ENCODE measurements at places on chromosomes 11 and 22.
A peak's percentile ranks its signal among the peaks of the same experiment; 100 is the strongest.

DNA sequence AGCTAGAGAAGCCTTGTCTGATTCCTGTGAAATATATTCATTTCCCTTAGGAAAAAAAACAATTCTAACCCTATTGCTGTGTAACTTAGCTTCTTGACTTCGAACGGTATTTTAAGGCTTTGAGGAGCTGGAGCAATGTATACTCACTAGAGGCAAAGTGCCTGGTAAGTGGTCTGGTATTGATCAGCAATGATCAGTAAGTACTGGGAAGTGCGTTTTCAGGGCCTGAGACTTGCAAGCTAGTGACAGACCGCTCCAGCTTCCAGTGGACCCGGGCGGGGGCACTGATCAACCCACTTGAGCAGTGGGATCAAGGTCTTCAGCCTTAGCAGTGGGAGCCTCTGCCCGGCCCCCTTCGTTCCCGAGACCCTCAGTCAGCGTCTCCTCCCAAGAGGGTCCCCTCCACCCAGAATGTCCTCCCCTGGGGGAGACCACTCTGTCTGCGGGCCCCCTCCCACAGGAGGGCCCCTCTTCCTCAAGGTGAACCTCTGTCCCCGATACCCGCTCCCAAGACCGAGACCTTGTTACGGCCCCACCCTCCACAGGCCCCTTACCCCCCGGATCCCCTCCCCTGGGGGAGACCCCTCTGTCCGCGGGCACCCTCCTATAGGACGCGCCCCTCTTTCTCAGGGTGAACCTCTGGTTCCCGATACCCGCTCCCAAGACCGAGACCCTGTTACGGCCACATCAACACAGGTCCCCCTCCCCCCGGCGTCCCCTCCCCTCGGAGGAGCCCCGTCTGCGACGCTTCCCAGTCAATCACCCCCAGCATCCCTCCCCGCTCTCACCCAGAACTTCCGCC, 452 bp upstream of the ATXN10 start:
- DNase-seq, result no peak

- no peak for DNase-seq
Measured at GRCh38 chr11:36114095-36114494, 170.2 kb downstream of the LDLRAD3 start.

DNA sequence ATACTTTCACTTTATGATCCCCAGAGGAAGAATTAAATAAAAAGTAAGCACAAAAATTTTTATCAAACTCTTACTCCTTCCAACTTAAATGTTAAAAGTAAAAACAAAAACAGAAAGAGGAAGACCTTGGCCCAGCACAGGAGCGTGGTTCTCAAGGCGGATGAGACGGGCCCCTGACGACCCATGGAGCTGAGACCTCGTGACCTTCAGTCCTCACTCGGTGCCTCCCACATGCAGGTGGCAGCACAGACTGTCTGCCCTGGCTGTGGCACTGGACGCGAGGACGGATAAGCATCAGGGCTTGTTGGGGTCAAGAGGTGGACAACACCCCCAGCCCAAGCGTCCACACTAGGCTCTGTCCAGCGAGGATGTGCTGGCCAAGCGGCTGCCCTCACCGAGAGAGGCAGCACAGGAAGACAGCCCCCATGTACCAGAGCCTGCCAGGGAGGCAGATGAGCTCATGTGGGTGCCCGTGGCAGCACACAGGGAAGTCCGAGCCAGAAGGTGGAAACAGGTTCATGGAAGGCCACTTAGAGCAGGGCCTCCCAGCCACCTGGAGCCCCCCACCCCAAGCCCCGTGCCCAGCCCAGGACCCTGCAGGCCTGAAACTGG, 1389.8 kb downstream of the TBC1D22A start:
- no peak for DNase-seq

DNA sequence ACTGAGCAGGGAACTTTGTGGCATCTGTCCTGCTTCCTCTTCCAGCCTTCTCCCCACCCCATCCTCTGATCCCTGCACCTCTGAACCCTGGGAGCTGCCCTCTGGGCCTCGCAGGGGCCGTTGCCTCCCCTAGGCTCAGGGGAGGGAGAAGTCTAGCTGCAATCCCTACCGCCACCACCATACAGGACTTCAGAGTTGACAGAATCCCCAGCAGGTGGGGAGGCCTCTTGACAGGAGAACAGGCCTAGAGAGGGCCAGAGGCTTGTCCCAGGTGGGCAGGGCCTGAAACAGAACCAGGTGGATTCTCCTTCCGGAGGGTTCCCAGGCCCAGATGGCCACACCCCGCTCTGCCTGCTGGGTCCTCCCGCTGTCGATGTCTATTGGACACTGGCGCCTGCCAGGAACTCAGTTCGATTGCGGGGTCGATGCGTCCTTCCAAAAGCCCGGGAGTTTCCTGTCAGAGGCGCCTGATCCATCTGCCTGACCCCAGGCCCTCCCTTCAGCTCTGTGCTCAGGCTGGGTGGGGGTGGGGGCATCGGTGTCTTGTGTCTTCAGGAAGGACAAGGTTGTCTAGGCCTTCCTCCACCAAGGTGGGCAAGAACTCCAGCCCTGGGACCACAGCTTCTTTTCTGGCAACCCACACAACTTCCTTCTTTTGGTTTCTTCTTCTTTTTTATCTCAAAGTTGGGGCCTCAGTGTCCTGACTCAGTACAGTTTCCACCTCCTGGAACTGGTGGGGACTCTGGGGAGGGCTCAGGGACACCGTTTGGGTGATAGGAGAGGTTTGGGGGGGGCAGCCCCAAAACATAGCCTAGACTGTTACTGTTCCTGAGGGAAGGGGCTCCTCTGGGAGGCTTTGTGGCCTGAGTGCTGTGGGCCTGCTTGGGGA, 6.4 kb downstream of the STARD10 start:
- peak; percentile 65 for DNase-seq

DNA sequence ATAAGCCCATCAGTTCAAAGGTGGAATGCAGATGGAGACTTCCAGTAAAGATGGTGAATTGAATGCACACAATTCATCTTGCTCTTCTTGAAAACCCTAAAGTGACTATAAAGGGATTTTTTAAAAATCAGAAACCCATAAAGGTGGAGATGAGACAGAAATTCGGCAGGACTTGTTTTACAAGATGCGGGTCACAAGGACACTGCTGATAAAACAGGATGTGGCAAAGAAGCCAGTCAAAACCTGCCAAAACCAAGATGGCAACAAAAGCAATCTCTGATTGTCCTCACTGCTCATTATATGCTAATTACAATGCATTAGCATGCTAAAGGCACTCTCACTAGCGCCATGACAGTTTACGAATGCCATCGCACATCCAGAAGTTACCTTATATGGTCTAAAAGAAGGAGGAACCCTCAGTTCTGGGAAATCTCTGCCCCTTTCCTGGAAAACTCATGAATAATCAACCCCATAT, 137.1 kb downstream of the NECTIN1 start:
- DNase-seq, result no peak

GRCh38 chr11:33194455-33194854, 33.2 kb upstream of the CSTF3 start:
- DNase-seq, result no peak

GRCh38 chr11:118870396-118871343, 13.0 kb upstream of the CXCR5 start:
- no peak for DNase-seq

DNA sequence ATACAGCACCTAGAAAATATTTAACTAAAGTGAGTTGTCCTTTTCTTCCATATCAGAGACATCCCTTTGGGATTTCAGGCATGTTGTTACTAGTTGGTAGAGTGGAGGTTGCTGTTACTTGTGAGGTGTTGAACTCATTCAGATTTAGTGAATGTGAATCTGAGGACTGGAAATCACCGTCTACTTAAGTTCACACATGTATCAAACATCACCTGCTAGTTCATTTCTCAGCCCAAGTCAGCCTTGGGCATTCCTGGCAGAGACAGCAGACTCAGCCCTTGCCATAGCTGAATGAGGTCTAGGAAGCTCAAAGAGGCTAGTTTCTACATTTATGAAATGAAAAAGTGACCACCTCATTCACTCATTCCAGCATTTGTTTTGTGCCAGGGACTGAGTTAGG, 9.7 kb downstream of the KDELR3 start:
- DNase-seq, result peak; percentile 0

DNA sequence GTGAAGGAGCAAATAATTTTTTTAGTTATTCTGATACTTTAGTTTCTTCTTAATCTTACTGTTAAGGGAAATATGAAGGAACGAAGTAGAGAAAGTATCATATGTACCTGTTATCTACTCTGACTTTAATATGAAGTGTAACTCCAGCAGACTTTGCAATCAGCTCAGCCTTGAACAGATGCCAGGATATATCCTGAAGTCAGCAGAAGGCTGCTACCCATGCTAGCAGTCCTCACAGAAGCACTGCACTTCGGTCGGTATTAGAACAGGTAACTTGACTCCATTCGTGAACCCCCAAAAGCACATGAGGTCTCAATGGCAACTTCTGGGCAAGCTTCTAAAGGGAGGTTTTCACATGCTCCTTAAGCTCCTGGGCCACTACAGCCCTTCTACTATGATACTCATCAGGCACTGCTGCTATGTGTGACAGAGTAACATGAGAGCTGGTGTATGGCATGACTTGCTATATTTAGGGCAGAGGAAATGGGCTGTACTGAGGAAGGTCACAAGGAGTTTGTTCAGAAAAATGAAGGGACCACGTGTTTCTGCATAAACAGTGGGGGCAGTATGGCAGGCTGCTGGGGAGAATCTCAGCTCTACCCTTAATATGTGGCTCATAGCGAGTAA, 344.1 kb downstream of the SOX6 start:
- no peak for DNase-seq

DNA sequence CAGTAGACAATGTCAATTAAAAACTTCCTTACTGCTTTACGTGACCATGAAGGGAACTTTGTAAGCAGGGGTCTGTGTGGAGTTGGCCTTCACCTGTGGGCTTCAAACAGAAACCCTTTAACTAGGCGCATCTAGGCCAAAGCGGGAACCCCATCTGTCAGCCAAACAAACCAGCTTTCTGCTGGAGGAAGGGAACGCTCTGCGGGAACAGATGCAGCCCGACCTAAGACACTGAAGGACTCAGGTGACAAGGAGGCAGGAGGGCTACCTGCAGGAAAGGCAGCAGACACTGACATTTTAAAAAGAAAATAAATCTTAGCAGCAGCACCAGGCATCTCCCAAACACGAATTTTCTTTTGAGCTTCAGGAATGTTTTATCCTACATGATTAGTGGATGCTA, 78.4 kb downstream of the CADM1 start:
- no peak for DNase-seq

DNA sequence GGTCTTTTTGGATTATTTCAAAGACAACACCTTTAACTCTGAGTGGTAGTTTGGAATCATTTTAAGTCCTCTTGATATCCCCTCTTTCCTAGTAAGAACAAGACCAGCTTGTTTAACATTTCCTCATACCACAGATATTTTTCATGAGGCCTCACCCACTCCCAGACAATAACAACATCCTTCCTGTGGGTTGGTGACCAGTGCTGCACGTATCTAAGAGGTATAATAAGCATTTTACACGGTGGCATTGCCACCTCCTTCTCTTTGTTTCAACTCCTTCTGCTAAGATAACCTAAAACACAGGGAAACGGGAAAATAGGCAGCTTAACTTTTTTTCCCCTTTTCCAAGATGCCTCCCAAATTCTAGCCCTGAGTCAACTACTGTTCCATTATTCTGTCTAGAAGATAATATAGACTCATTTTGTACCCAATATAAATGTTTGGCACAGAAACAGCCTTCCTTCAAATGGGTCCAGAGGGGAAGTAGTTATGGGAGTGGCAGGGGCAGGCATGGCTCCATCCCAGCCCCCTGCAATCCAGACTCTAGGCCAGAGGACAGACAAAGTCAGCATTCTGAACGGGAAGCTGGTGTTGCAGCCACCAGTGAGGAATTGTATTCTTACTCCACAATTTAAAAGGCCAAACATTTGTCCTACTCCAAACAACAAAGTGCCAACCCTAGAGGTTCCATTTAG, 28.5 kb downstream of the MAML2 start:
- peak; percentile 82 for DNase-seq

Data from HT-29 (cell line).